ENCODE measurements at places on chromosomes 7 and 10.

GRCh38 chr10:49844775-49845595, 82.9 kb upstream of the OGDHL start:
- DNase-seq: no peak

GRCh38 chr10:103969857-103970627, 3.1 kb downstream of the SLK start:
- no peak for DNase-seq

DNA sequence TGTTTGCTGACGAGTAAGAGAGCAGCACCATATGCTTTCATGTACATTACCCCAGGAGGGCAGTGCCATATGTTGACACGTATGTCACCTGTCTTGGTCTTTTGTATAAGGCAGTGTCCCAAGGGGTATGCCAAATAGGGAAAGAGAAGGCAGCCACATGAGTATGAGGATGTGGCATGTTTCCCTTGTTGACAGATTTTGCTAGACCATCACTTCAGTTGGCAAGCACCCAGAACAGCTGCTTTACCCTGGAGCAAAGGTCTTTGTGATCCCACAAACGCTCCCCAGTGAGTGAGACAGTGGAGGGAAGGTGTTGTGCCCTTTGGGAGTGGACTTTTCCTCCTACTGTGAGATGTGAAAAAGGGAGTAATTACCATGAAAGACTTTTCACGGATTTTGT, 350.1 kb downstream of the ETV1 start:
- DNase-seq: no peak

GRCh38 chr10:34539533-34540315, 275.4 kb downstream of the PARD3 start:
- DNase-seq: no peak

GRCh38 chr10:50497758-50498157, 126.0 kb downstream of the SGMS1 start:
- no peak for DNase-seq

DNA sequence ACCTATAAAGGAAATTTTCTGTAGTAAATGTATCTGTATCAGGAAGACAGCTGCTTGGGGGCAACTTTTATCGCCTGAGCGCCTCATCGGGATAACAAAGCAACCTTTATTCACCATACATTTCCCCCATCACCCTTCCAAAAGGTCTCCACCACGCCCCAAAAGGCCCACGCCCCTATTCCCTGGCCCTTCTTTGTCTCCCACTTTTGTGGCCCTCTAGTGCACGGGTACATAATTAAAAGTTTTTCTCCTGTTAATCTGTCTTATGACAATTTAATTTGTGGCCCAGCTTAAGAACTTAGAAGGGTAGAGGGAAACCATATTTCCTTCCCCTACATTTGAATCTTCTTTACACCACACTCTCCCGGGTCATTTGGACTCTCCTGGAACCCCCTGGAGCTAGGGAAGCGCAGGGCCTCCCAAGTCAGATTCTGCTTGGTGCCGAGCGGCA, 625 bp downstream of the RP9 start:
- DNase-seq: no peak

GRCh38 chr10:92830478-92831389, 17.6 kb upstream of the EXOC6 start:
- no peak for DNase-seq

DNA sequence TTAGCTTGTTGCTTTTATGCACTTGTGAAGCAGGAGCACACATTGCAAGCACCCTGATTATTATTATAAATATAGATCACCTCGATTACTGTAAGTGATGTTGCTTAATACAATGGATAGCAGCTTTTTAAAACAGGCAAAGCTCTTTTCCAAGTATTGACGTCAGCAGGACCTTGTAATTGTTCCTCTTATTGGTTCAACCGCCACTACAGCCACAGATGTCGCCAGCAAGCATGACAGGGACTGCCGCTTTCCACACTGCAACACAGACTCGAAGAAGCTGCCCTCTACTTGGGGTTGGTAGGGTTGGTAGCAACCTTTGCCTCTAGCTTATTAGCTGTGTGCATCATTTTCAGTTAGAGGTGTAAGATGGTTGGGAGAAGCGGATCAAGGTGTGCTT, 167.6 kb downstream of the ZNF365 start:
- DNase-seq: peak; percentile 71

GRCh38 chr7:106466867-106467266, 182.1 kb upstream of the NAMPT start:
- no peak for DNase-seq

- DNase-seq: no peak
These were observed 894 bp downstream of the ATXN7L1 start for GRCh38 chr7:105875505-105875904.

DNA sequence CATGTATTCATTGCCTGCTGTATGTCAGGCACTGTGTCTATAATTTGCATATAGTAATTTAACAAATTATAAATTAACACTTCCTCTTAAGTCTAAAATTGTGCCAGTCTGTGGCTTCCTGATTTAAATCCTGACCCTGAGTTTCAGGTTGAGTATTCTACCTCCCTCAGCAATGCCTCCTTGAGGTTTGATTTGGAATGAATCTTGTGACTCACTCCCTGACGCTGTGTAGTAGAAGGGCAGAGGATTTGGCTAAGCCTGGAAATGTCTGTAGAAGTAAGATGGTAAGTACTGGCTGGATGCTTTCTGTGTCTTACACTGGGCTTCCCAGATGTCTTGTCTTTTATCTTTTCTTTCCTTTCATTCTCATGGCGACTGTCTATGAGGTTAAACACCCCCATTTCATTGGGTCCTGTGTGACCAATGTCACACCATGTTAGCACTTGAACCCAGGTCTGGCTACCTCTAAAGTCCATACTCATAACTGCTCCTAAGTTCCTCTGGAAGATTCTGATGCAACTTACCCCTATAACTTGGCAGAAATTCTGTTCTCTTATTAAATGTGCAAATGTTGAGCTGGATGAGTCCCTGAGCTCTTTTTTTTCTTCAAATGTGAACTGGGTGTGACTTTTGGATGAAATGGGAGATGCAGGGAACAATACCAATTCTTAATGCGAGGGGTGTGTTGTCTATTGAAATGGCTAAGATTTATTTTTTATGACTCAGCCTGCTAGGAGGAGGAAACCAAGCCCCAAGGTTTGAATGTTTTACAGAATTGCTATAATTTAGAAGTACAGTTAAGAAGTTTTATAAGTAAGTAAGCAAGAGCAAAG, 48.5 kb downstream of the PLCE1 start:
- no peak for DNase-seq

DNA sequence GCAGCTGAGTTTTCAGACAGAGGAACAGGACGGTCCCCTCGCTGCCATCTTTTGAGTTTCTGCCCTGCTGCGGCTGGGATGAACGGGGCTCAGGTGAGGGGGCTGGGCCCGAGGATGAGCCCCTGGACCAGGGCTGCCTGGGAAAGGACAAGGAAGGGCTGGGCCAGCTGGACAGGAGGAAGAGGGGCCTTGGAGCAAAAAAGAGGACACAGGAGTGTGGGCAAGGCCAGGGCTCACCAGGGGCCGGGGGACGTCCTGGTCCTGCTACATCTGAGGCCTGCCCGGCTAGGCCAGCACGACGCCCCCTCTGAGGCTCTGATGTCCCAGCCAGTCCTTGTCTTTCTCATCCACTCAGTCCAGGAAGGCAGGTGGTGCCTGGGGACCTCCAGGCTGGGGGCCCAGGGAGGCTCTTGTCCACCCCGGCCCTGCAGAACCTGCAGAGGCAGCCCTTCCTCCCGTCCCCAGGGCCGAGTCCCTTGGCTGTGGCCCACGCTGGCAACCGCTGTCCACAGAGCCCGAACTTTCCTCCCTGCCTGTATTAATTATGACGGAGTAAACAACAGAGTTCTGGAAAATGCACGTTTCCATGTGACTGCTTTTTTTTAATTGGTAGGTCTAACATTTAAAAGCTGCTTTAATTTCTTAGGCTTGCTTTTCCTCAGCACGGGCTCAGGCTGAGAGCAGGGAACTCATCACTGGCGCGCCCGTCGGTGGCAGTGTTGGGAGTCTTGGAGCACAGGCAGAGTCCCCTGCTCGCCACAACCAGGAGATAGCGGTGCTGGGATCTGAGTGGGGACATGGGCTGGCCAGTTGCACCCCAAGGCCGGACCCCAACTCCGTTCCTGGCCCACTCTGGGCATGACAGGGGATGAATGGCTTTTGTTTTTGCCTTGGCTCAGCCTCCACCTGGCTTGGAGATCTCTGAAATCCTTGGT, 187.7 kb downstream of the ELFN1 start:
- DNase-seq: no peak

DNA sequence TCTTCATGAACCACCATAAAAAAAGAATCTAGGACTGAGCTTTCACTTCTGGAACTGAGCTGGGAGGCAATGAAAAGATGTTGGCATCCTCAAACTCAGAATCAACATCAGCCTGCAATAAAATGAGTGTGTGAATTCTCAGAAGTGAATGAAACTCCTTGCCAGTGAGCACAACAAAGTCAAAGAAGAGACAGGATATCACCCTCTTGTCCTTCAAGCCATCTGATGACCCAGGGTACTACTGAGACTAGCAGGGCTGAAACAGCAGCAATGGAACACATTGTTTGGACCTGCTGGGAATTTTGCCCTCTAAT, 13.0 kb downstream of the SLC25A13 start:
- no peak for DNase-seq

DNA sequence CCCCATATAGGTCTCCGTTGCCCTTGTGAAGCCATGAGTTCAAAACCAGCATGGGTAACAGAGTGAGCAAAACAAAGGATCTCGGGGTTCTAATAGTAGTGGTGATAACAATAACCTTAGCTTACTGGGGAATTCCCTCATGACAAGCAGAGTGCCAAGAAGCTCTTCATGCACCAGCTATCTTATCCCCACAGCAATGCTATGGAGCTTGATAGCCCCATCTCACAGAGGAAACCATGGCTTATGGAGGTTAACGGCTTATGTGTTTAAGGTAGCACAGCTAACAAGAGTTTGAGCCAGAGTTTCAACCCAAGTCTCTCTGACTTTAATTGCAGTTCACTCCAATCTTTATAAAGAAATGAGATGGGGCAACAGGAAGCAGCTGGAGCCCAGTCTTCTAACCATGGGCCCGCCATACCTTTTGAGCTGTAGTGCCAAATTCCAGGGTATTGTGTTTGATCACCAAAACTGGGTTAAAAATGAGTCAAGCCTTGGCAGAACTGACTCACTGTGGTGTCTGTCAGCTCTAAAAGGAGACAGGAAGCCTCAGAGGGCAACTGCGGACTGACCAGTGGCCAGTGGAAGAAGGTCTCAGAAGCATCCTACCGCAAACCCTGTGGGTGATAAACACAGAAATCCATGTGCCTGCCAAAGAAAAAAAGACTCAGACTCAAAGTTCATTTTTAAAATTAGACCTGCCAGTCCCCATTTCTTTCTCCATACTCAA, 16.5 kb upstream of the PLAU start:
- DNase-seq: no peak

DNA sequence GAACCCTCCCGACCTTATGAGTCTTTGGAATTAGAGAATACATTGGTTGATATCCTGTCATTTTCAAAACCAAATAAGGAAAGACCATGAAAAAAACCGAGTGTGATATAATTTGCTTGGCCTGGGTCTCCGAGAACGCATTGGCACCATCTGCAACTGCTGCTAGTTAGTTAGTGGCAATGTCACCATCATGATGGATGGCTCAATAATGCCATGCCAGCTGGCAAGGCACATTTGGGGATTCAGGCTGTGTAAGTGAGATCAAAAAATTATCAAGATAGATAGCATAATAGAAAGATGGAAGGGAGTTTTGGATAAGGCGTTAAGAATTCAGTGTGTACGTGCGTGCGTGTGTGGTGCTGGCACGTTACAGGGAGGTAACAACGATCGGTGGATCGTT, 134.7 kb upstream of the TCERG1L start:
- no peak for DNase-seq

DNA sequence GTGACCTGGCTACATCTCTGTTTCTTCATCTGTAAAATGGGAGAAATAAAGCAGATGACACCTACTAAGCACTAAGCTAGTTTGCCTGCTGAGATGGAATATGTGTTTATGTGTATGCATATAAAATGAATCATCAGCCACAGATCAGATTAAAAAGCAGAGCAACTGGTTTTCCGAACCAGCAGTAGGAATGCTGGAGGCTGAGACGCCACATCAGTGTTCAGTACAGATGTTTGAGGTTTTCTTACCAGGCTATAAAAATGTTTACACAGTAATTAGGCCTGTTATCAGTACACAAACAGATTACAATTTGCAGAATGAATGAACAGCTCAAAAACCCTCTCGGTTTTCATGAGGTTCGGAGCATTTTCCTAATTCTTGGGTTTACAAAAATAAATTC, 85.8 kb downstream of the CALN1 start:
- DNase-seq: no peak

GRCh38 chr10:33333260-33334101, 986 bp downstream of the NRP1 start:
- DNase-seq: no peak

DNA sequence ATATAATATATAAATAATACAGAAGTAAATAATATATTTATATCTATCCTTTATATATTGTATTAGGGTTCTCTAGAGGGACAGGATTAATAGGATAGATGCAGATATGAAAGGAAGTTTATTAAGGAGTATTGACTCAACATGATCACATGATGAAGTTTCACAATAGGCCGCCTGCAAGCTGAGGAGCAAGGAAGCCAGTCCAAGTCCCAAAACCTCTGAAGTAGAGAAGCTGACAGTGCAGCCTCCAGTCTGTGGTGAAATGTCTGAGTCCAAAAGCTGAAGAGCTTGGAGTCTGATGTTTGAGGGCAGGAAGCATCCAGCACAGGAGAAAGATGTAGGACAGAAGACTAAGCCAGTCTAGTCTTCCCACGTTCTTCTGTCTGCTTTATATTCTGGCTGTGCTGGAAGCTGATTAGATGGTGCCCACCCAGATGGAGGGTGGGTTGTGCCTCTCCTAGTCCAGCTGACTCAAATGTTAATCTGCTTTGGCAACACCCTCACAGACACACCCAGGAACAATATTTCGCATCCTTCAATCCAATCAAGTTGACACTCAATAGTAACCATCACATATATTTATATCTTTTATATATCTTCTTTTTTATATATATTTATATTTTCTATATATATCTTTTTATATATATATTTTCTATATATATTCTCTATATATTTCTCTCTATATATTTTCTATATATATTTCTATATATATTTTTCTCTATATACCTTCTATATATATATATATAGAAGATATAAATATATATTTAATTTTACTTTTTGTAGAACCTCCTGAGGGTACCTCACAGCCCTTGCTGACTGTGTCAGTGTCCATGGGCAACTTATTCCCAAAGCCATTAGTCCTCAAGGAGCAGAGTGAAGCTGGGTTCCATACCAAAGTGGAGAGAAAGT, 24.6 kb upstream of the AKR1B10 start:
- peak; percentile 8 for DNase-seq

Data from CD4-positive, alpha-beta T cell treated with Interferon gamma for 1 hour (primary cell).